ENCODE measurements at places on chromosomes 11 and 22. TPM values are rescaled to one million over a fixed set of nuclear protein-coding genes. Genes with fewer than 3 reads are reported as not detected.

E2F8 gene
- 0.32 TPM for total RNA-seq

DNA sequence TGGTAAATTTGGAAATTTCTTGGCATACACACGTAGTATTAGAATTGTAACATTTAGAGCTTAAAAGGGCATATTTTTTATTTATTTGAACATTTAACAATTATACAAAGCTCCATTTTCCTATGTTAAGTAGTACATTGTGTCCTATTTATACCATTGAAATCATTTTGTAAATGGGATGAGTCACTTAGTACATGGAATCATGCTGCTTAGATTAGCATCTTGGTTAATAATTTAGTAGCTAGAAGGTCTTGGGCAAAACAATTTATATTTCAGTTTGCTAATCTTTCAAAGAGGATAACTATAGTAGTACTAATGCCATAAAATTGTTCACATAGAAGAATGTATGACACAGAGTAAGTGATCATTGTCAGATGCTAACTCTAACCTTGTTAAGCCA lies 450.1 kb upstream of the LUZP2 start:
- DNase-seq: no peak

DNA sequence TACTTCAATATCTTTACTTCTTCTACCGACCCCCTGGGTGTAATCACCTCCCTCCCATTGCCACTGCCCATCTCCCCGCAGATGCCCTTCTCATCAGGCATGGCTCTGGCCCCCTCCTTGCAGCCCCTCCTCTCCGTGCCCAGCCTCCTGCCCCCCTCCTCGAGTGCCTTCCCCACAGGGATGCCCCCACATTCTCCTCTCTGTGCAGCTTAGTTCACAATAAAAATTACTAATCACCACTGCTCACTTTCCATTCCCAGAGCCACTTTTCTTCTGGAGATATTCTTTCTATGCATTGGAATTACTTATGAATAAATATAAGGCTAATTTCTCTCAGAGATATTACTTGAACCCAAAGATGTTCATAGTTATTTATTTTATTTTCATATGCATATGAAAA lies 22.1 kb downstream of the IFITM10 start:
- DNase-seq: no peak

- DNase-seq: peak; percentile 40
These were observed 16.6 kb upstream of the MOB2 start for GRCh38 chr11:1502954-1503707.

Measured in mucosa of gallbladder (tissue), 1 donor.